Prostate gland (tissue), 2 donors: ENCODE measurements at places on chromosomes 6 and 20.

GRCh38 chr6:35691027-35691824 lies 2.5 kb upstream of the FKBP5 start:
- H3K27me3 ChIP-seq, result no peaks in the 10 kb centered on the region
- no peak overlapping the region for H3K4me3 ChIP-seq
- DNase-seq, result peak; percentile 92
- H3K36me3 ChIP-seq, result no peaks in the 10 kb centered on the region
- H3K27ac ChIP-seq, result peak overlapping the region; percentile 100
- peaks cover 15% of the 10 kb centered on the region for H3K4me1 ChIP-seq

- no peaks in the 10 kb centered on the region for H3K36me3 ChIP-seq
- H3K27ac ChIP-seq, result no peak overlapping the region
- H3K4me1 ChIP-seq, result no peaks in the 10 kb centered on the region
- H3K4me3 ChIP-seq, result no peak overlapping the region
- no peaks in the 10 kb centered on the region for H3K27me3 ChIP-seq
These were observed 118.3 kb downstream of the KIF13A start for GRCh38 chr6:17869010-17869752.

DNA sequence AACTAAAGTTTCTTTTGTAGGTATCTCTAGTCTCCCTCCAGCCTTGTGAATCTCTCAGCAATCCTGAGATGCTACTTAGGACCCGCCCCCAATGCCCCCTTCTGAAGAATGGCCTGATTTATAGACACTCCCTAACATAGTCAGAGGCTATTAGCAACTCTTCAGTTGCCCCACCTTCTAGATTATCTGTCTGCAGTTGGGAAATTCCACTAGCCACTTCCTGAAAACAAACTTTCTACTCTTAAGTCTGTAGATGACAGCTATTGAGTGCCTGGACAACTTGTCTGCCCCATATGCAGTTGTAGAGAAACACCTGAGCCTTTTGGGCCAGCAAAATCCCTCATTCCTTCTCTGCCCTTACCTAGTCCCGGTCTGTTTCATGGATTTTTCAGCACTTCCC lies 188.2 kb upstream of the PREP start:
- peaks cover 10% of the 10 kb centered on the region for H3K4me1 ChIP-seq
- DNase-seq, result no peak
- no peaks in the 10 kb centered on the region for H3K36me3 ChIP-seq
- no peaks in the 10 kb centered on the region for H3K27me3 ChIP-seq
- H3K4me3 ChIP-seq, result no peak overlapping the region
- no peak overlapping the region for H3K27ac ChIP-seq

DNA sequence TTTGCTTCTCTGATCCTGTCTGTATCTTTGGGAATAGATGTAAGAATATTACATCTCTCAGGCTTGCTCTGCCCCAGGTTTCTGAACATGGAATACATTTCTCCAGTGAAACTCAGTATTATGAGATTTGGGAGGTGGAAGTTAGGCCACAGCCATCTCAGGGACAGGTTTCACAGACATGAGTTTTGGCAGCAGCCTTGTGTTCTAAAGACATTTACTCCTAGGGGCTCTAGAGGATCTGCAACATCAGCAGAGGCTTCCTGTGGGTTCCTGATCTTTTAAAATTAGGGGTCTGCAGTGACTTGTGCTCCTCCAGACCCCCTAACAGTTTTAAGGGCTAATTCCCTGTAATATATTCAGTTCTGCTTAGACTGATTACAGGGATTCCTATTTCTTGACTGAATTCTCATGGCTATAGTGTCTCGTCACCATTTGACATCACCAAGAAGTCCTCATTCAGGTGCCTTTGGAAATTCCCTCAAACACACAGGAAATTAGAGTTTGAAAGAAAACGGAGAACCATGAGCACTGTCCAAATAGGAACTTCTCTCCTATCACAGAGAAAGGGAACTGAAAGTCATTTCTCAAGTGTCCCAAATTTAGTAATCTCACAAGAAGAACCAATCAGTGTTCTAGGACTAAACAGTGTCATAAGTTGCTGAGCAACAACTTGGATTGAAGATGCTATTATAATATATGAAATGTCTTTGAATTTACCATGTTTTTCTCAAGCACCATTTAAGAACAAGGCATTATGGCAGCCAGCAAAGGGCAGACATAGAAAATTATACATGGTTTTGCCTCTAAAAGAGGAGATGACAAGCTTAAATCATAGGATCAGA lies 2.5 kb upstream of the HLA-DRA start:
- no peaks in the 10 kb centered on the region for H3K4me1 ChIP-seq
- H3K36me3 ChIP-seq, result no peaks in the 10 kb centered on the region

- no peak for DNase-seq
- H3K4me3 ChIP-seq, result no peak overlapping the region
- H3K4me1 ChIP-seq, result no peaks in the 10 kb centered on the region
- no peaks in the 10 kb centered on the region for H3K36me3 ChIP-seq
These were observed 40.5 kb upstream of the PLCB4 start for GRCh38 chr20:9028419-9028818.

DNA sequence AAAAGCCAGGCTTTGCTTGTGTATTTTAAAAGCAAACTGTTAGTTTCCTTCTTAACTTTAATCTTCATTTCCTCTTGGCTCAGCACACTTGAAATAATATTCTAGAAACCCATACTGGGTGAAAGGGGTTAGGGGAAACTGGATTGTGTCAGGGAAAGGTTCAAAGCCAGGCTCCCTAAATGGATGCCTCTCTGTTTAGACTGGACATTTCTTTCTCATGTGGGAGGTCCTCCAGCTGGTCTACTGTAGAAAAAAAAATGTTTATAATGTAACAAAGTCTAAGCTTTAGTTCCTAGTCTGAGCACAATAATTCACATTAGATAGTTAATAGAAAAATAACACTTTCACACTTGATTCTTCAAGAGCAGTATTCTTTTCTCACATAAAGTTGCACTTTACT lies 89.0 kb upstream of the AKIRIN2 start:
- DNase-seq, result no peak
- H3K27me3 ChIP-seq, result no peaks in the 10 kb centered on the region
- no peaks in the 10 kb centered on the region for H3K36me3 ChIP-seq
- no peaks in the 10 kb centered on the region for H3K4me1 ChIP-seq
- H3K27ac ChIP-seq, result no peak overlapping the region
- H3K4me3 ChIP-seq, result no peak overlapping the region

- H3K4me3 ChIP-seq, result no peak overlapping the region
- peaks cover 21% of the 10 kb centered on the region for H3K4me1 ChIP-seq
- no peaks in the 10 kb centered on the region for H3K36me3 ChIP-seq
- H3K27me3 ChIP-seq, result no peaks in the 10 kb centered on the region
- peak overlapping the region; percentile 68 for H3K27ac ChIP-seq
These were observed 15.4 kb downstream of the EZR start for GRCh38 chr6:158803733-158804143.

- no peak overlapping the region for H3K4me3 ChIP-seq
- no peak overlapping the region for H3K27ac ChIP-seq
- H3K36me3 ChIP-seq, result no peaks in the 10 kb centered on the region
- H3K4me1 ChIP-seq, result no peaks in the 10 kb centered on the region
These were observed 653.4 kb upstream of the MARCKS start for GRCh38 chr6:113203715-113204110.

GRCh38 chr6:132122871-132123270 lies 171.7 kb upstream of the CCN2 start:
- no peak for DNase-seq
- H3K27me3 ChIP-seq, result no peaks in the 10 kb centered on the region
- no peaks in the 10 kb centered on the region for H3K36me3 ChIP-seq
- H3K4me3 ChIP-seq, result no peak overlapping the region
- H3K4me1 ChIP-seq, result no peaks in the 10 kb centered on the region
- H3K27ac ChIP-seq, result no peak overlapping the region

GRCh38 chr6:11830105-11830504 lies 51.5 kb upstream of the ADTRP start:
- H3K4me1 ChIP-seq, result no peaks in the 10 kb centered on the region
- DNase-seq, result no peak
- H3K36me3 ChIP-seq, result no peaks in the 10 kb centered on the region
- H3K27ac ChIP-seq, result no peak overlapping the region
- H3K27me3 ChIP-seq, result no peaks in the 10 kb centered on the region

DNA sequence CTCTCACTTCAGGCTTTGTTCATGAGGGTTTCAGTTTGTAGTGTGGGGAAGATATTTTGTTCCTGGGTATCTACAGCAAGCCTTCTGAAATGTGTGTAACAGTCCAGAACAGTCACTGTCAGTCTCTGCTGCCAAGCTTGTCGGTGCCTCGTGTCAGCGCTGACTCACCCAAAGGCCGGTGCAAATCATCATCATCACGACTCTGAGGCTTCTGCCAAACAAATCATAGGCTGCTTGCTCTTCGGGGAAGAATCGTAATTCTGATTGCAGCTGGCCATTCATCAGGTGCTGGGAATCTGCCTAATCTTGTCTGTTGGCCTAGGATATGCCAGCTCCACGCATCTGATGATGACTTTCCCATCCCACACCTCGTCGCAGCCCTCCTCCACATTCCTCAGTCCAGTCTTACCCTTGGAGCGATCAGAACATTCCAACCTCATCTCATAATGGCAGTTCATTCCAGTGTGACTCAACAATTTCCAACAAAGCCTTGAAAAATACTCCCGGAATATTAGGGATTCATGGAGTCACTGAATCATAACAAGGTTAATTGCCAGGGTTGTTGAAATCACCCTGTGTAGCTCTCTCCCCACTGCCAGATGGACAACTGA lies 40.9 kb downstream of the ALDH8A1 start:
- H3K27me3 ChIP-seq, result no peaks in the 10 kb centered on the region
- no peaks in the 10 kb centered on the region for H3K36me3 ChIP-seq
- H3K27ac ChIP-seq, result no peak overlapping the region
- no peak overlapping the region for H3K4me3 ChIP-seq

GRCh38 chr20:62686869-62687830 lies 21.5 kb upstream of the NTSR1 start:
- no peaks in the 10 kb centered on the region for H3K4me1 ChIP-seq
- no peaks in the 10 kb centered on the region for H3K27me3 ChIP-seq
- H3K27ac ChIP-seq, result no peak overlapping the region

GRCh38 chr6:73169111-73169510 lies 56.2 kb downstream of the KHDC1L start:
- no peak overlapping the region for H3K27ac ChIP-seq
- no peaks in the 10 kb centered on the region for H3K4me1 ChIP-seq
- H3K27me3 ChIP-seq, result no peaks in the 10 kb centered on the region
- no peaks in the 10 kb centered on the region for H3K36me3 ChIP-seq
- no peak for DNase-seq
- no peak overlapping the region for H3K4me3 ChIP-seq

DNA sequence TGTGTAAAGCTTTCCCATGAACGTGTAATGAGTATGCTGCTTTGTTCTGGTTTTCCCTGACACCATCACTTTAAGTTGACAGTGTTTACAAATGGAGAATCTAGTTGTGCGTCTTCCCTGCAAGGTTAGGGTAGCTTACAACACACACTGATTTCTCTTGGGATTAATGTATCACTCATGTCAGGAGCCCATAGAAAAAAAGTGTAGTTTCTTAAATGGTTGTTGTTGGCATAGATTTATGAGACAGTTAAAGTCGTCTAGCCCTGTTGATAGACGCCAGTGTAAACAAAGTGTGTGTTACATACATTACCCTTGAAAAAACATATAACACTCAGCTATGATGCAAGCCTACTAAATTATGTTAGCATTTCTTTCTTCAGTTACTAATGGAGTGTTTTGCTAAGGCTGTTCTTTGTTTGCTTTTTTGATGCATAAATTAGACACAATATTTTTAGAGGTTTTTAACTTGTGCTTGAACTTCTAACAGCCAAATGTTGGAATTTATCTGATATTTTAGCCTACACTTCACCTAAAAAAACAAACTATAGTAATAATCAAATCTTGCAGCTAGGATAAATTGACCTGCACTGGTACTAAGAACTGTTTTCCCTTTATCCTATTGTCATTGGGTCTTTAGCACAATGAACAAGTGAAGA lies 88.6 kb downstream of the RNF217 start:
- H3K4me1 ChIP-seq, result no peaks in the 10 kb centered on the region
- H3K4me3 ChIP-seq, result no peak overlapping the region
- no peaks in the 10 kb centered on the region for H3K27me3 ChIP-seq
- DNase-seq, result no peak
- H3K27ac ChIP-seq, result no peak overlapping the region
- H3K36me3 ChIP-seq, result no peaks in the 10 kb centered on the region

DNA sequence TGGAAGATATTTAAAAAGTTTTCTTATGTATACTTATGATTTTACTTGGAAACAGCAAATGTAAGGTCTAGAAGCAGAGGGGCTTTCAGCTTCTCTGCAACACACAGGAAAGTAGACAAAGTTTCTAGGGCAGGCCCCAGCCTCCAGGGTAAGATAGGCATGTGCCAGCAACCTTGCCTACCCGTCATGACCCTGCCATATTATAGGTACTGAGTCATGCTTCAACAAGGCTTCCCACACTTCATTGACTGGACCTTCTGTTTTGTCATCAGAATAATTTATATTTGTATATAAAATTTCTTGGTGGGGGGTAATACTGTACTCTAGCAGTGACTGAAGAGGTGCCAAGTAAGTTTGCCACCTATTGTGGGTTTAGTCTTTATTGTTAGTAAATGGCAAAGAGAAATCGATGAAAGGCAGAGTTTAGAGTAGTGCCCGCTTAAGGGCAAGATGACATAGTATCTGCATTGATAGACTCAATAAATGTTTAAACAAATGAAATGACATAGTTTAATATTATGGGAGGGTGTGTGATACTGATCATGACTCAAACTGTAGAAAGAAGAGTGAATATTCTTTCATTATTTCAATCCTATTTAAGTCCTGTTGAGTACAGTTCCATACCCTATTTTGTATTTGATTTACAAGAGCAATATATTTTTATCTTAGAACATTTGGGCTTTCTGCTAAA lies 95.6 kb downstream of the JARID2 start:
- H3K27me3 ChIP-seq, result no peaks in the 10 kb centered on the region
- H3K36me3 ChIP-seq, result no peaks in the 10 kb centered on the region
- H3K4me3 ChIP-seq, result no peak overlapping the region
- DNase-seq, result no peak

DNA sequence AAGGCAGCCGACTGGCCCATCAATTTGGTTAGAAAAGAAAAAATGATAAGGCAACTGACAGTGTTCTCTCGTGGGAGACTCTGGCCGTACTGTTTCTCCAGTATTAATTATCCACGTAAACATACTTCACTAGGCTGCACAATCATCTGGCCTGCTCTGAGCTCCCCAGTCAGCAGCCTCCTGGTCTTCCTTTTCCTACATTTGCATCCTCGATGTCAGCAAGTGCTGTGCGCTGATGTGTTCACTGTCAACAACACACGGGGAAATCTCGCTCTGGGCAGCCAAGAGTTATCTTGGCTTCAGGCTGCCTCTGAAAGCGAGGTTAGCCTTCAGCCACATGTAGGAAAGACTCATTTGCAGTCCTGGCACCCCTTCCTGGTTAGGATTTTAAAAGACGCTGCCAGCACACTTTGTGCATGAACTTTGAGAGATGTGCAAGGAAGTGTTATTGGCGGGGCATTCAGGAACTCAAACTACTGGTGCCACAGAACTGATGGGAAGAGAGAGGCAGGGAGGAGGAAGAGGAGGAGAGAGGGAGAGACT lies 460.5 kb upstream of the ARID1B start:
- DNase-seq, result no peak
- H3K27me3 ChIP-seq, result no peaks in the 10 kb centered on the region
- H3K4me3 ChIP-seq, result no peak overlapping the region
- no peak overlapping the region for H3K27ac ChIP-seq
- H3K36me3 ChIP-seq, result no peaks in the 10 kb centered on the region

- no peak overlapping the region for H3K27ac ChIP-seq
- no peak overlapping the region for H3K4me3 ChIP-seq
- H3K4me1 ChIP-seq, result no peaks in the 10 kb centered on the region
- no peaks in the 10 kb centered on the region for H3K36me3 ChIP-seq
- no peak for DNase-seq
These were observed 137.3 kb downstream of the HDGFL1 start for GRCh38 chr6:22706651-22707050.

- no peaks in the 10 kb centered on the region for H3K4me1 ChIP-seq
- no peaks in the 10 kb centered on the region for H3K36me3 ChIP-seq
- no peak overlapping the region for H3K27ac ChIP-seq
- H3K27me3 ChIP-seq, result no peaks in the 10 kb centered on the region
- DNase-seq, result no peak
These were observed 1.3 kb upstream of the RUNX2 start for GRCh38 chr6:45326698-45327417.
